ENCODE measurements at places on chromosomes 7 and 10.
A peak's percentile ranks its signal among the peaks of the same experiment; 100 is the strongest.

GRCh38 chr10:113133497-113134115 lies 183.6 kb downstream of the TCF7L2 start:
- peak; percentile 32 for DNase-seq

GRCh38 chr7:39324139-39324760 lies 242.0 kb upstream of the YAE1 start:
- peak; percentile 2 for DNase-seq

- DNase-seq = no peak
These were observed 63.3 kb downstream of the NOC3L start for GRCh38 chr10:94299417-94299816.

GRCh38 chr7:101632641-101633040 lies 3.5 kb upstream of the MYL10 start:
- peak; percentile 11 for DNase-seq

- no peak for DNase-seq
These were observed 148.5 kb downstream of the UBE2H start for GRCh38 chr7:129804111-129804889.

GRCh38 chr10:114684822-114685209 lies 26.7 kb upstream of the ABLIM1 start:
- DNase-seq = no peak

- DNase-seq = no peak
These were observed 138.9 kb downstream of the ADK start for GRCh38 chr10:74289951-74290350.

GRCh38 chr10:79025199-79025832 lies 43.5 kb upstream of the ZMIZ1 start:
- no peak for DNase-seq

Measured in suppressor macrophage treated with lipopolysaccharide for 4 hours (primary cell).